Bronchial epithelial cell (primary cell): ENCODE measurements at places on chromosomes 12 and 14. TPM values are rescaled to one million over a fixed set of nuclear protein-coding genes. Genes with fewer than 3 reads are reported as not detected.

GRCh38 chr14:21440859-21441258 lies 15.1 kb downstream of the CHD8 start:
- no peak for DNase-seq

DNA sequence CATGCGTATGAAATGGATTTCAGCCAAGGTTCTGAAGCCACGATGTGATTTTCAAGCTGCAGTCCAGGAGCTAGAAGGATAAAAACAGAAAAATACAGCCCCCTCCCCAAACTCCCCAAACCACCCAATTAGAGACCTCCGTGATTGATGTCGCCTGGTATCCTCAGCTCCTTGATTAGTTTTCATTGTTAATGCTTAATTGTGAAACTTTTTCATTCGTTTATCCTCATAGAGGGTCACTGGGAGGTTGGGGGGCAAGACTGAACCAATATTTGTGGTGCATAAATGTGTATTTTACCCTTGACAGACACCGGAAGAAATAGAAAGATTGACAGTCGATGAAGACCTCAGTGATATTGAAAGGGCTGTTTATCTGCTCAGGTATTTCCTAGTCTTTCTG lies 1.6 kb downstream of the PPP4R4 start:
- no peak for DNase-seq

GRCh38 chr12:48998497-48999353 lies 450 bp downstream of the DDN start:
- peak; percentile 31 for DNase-seq

DNA sequence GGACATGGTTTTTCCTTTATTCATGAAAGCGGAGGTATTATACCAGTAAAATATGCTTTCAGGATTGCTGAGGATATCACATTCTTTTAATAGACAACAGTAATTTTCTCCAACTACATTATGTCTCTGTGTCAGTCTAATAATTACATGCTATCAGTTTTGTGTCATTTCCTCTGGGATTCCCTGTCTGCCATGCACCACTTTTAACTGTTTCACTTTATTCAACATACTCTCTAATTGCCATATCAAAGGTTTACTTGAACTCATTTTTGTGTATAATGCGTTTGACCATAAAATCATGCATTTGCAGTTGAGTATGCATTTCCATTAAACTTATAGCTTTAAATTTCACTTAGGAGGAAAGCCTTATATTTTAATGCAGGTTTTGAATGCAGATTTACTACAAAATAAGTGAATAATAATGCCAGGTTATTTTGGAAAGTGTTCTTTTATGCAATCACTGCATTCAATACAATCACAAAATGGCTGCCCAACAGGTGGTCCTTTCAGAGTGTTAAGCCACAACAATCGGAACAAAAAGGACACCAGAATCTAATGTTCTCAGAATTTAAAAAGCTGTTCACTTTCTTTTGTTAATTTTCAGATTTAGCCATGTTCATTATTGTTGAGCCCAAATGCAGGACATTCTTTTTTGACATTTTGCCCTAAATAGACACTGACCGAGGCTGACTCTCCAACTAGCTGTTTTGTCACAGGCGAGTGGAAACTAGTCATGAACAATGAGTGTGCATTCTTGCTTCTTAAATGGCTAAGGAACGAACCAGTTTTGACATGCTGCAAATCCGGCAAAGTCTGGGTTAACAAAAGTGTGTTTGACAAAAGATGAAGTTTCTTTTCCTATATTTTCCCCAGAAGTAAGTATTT lies 40.9 kb downstream of the MBIP start:
- DNase-seq = peak; percentile 87

DNA sequence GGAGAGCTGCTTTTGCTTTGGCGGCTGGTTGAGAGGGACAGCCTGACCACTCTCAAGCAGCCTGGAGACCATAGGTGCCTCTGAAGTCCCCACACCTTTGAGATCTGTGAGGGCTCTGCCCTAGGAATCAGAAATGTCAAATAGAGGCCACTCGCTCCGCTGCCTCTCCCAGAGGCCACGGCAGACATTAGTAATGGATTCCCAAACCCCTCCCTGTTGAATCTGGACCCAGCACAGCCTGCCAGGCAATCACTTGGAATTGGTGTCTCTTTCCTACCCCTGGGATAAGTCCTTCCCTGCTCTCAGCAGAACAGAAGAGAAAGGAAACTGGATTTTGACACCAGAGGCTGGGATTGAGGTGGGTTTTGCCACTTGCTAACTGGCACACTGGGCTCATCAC lies 25.0 kb downstream of the MMAB start:
- DNase-seq = no peak

DNA sequence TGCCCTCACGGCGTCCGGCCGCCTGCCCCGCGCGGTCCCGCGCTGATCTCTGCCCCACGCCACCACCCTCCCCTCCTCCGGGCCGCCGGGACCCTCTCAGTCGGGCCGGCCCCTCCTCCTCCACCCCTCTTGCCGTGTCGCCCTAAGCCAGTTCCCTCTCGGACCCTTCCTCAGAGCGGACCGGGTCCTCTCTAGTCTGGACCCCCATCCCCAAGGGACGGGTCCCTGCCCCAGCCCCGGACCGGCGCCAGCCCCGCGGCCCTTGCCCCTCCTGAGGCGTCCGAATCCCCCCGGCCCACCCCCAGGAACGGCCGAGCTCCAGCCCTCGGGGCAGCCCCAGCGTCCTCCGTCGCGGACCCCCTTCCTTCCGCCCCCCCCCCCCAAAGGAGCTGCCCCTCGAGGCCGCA lies 485 bp downstream of the PPP4R4 start:
- DNase-seq = no peak

DNA sequence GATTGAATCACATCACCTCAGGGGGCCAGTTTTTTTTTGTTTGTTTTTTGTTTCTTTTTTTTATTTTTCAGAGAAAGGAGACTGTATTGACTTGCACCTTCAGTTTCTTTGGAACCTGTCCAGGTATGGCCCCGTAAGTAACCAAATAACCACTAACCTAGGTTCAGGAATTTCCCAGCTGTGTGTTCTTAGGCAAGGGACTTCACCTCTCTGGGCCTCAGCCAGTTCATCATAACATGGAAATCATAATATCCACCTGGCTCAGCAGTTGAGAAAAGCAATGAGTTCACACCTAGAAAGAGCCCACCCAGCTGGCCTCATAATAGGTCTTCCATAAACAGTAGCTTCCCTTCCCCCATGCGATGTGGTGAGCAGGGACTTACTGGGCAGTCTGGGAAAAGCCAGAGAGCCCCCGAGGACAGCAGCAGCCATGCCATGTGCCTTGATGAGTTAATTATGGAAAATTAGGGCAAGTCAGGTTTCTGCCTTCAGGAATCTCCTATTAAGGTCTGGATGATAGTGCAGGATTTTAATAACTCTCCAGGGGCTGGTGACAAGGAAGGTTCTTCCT lies 27.4 kb upstream of the WSCD2 start:
- DNase-seq = no peak

DNA sequence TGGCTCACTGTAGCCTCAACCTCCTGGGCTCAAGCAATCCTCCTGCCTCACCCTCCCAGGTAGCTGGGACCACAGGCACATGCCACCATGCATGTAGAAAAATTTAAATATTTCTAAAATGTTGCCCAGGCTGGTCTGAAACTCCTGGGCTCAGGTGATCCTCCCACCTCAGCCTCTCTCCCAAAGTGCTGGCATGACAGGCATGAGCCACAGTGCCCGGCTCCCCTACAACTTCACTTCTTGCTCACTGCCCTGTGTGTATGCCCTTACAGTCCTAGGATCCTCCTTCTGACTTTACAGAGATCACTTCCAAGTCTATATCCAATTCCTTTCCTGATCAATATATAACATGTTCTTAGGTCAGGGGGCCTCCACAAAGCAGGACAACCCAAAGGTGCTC lies 23.8 kb upstream of the CREBL2 start:
- no peak for DNase-seq

DNA sequence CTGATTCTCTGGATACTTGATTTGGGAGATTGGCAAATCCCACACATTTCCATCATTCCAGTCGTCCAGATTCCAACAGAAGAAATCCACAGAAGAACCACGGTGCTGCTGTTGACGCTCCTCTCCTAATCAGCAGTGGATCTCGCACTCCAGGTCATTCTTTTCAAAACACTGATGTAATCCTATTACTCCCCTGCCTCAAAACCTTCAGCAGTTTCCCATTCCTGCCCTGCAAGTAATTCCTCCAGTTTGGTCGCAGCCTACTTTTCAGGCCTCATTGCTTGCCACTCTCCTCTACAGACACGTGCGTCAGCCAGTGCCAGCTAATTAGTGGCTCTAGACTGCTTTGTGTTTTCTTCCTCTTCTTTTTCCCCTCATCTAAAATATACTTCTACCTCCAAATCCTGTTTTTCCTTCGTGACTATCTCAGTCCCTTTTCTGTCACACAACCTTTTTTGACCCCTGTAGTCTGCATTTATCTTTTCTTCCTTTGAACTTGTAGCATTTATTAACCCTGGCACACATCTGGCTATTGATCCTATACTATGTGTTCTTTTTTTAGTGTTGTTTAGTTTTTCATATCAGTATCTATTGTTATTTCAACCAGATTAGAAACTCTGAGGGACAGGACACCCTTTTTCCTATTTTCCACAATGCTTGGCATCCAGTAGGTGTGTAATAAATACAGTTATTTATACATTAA lies 36.8 kb downstream of the PRORP start:
- no peak for DNase-seq

DNA sequence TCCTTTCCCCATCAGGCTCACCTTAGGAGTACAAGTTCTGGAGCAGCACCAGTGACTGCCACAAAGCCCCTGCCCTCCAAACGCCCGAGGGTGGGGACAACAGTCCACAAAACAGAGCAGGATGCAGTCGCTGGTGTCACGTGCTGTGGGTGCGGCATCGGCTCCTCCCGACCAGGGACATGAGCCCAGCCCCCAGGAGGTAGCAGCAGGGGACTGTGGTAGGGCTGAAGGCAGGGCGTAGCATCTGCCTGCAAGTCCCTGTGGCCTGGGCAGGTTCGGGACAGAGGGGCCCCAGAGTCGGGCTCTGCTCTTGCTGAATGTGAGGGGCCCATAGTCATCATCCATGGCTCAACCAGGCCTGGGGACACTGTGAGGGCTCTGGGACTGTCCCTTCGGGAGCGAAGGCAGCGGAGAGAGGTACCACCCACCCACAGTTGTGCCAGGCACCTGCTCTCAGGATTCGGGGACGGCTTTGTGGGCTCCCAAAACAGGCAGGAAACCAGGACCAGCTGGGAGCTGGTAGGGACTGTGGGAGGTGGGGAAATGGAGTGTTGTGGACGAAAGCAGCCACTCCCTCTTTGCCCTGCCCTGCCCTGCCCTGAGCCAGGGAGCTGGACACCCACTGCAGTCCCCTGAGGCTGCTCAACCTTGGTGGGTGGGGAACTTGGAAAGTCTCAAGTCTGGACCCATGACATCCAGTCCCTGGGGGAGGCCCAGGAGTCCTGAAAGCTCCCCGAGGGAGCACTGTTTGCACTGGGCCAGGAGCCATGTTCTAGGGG lies 30.7 kb downstream of the FBRSL1 start:
- no peak for DNase-seq

- DNase-seq = no peak
These were observed 2.4 kb upstream of the CLEC1B start for GRCh38 chr12:10001171-10001776.

- peak; percentile 54 for DNase-seq
These were observed 36.3 kb upstream of the STK38L start for GRCh38 chr12:27207615-27208413.

DNA sequence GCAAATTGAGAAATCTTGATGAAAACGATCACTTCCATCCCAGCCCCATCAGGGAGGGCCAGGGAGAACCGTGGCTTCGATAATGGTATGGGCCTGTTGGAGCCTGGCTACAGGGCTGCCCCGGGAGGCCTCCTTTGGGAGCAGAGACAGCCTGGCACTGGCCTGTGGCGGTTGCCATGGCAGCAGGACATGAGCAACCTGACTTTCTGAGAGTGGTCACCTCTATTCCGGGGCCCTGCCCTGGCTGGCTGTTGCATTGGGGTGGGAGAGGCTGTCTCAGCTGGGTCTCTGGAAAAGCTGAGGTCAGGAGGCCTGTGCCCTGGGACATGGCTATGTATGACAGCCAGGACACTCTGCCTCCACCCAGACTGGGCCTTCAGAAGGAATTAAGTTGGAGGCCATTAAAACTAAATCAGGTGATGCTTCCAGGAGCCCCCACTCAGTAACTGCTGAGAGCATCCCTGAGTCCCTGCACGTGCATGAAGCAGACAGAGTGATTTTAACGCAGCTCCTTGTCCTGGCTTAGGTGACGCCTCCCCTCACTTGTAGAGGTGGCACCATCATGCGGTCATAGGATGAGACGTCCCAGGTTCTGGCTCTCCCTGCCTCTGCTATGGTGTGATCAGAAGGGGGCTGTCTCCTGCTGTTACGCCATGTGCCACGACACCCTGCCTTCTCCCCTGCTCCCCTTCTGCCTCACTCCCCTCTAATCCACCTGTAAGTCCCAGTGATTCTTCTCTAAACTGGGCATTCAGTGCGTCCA lies 126.3 kb downstream of the SLC25A47 start:
- no peak for DNase-seq

GRCh38 chr14:37234222-37234621 lies 36.5 kb downstream of the MIPOL1 start:
- no peak for DNase-seq

DNA sequence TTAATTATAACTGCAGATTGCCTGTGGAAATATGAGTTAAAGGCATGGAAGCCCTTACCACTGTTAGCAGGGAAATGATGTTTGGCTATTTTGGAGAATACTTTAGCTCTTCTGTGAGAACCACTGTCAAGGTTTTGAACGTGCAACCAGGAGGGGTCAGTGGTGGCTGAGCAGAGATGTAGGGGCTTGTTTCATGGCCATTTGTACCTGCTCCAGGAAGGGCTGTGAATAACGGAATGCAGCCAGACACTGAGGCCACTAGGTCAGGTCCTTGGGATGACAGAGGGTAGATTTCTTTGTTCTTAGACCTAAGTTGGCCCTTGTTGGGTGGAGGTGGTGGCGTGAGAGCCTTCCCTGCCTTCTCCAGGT lies 8.3 kb downstream of the TRAF3 start:
- no peak for DNase-seq

GRCh38 chr12:79830440-79830839 lies 104.5 kb downstream of the PPP1R12A start:
- DNase-seq = no peak

GRCh38 chr12:91271185-91271584 lies 88.6 kb upstream of the DCN start:
- DNase-seq = no peak

DNA sequence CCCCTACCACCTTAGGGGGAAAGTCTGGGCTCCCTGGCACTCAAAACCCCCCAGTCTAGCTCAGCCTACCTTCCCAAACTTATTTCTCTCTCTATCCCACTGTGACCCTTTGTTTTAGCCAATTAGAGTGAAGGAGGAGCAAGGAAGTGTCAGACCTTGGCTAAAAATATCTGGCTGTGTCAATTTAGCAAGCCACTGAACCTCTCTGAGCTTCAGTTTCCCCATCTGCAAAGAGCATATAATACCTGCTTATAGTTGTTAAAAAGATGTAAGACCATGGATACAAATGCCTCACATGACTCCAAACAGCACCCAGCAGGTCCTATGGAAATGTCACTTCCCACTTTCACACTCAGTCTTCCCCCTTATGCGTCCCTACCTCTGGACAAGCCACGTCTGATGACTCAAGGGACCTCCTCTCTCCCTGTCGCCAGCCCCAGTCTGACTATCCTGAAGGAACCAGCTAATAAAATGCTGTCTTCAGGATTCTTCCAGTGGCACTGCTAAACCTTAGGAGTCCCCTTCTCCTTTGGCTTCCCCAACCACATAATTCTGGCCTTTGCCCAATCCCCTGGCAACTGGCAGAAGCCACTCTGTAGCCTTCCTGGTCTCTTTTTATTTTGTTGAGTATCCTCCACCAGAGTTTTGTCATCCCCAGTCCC lies 19.3 kb downstream of the FOXN3 start:
- DNase-seq = no peak

The AKAP3 gene
- total RNA-seq = 0.53 and 2.0 TPM in 2 replicates

The KRT75 gene
- total RNA-seq = 1.8 and 7.3 TPM in 2 replicates

The ESR2 gene
- total RNA-seq = under 0.01 and 0.13 TPM in 2 replicates

The GPRC5D gene
- 0.77 TPM in 1 of 2 replicates, not detected in the other for total RNA-seq

The PTMS gene
- total RNA-seq = 17.6 and 35.3 TPM in 2 replicates

The GLIPR1L1 gene
- total RNA-seq = not detected in 2 replicates
